ENCODE measurements at places on chromosomes 7 and 10.

GRCh38 chr7:476736-477360, 42.8 kb downstream of the PDGFA start:
- no peak for DNase-seq

GRCh38 chr7:2802101-2802500, 42.0 kb downstream of the GNA12 start:
- no peak for DNase-seq

DNA sequence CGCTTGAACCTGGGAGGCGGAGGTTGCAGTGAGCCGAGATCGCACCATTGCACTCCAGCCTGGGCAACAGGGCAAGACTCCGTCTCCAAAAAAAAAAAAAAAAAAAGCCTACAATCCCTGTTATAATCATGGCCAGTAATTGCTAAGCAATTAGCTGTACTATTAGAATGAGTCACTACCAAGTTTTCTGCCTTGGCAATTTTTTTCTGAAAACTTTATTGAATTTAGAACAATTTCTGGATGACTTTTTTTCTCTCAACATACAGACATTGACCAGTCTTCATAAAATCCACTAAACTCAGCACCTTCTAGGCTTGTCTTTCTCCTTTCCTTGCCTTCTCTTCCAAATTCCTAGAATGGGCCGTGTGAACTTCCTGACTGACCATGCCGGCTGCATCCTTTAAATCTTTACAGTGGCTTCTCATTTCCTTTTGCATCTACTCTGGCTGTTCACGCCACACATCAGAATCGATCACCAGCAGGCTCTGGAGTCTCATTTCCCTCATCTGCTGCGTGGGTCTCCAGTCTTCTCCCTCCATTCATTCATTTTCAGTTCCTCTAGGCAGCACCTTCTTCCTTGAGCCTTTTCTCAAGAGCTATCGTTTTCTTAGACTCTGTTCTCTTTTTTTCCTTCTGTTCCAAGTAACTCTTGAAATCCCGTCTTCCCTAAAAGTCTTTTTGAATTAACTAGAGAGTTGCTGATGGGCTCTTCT, 107.9 kb downstream of the KAT6B start:
- no peak for DNase-seq

GRCh38 chr10:43968076-43968475, 319.4 kb upstream of the ZNF32 start:
- no peak for DNase-seq

DNA sequence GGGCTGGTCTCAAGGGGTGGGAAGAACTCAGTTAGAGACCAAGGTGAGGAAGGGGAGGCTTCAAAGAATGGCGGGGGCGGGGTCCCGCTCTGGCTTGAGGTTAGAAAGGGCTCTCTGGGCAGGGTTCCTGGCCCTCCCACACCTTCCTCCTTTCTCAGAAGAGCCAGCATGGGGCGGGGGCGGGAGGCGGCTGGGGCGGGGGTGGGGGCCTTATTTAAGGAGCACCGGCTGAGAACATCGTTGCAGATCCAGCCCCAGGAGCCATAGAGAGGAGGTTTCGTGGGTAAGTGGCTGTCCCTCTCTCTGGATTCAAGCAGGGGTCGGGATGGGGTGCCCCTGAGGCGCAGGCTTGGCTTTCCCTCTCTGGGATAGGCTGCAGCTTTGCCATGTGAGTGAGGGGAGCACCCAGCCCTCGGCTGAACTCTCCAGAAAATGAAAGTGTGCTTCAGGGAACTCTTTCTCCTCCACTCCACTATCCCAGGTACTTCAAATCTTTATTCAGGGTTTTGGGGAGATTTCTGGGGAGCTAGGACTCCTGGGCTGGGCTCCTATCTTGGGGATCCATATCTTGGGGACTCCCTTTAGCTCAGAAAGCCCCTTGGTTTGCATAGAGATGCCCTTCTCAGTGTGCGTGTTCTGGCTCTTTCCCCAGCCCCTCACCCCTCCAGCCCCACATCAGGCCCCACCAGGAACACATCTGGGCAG, 3.3 kb upstream of the CUEDC2 start:
- DNase-seq: no peak

GRCh38 chr7:155988416-155988815, 176.2 kb upstream of the SHH start:
- DNase-seq: no peak

GRCh38 chr10:52621635-52622079, 150.9 kb downstream of the MBL2 start:
- DNase-seq: no peak

GRCh38 chr10:74743401-74743800, 83.0 kb upstream of the KAT6B start:
- DNase-seq: no peak

- no peak for DNase-seq
These were observed 1.1 kb upstream of the PRLHR start for GRCh38 chr10:118596426-118597124.

- no peak for DNase-seq
These were observed 562.0 kb upstream of the SEMA3D start for GRCh38 chr7:85748861-85749260.

- peak; percentile 50 for DNase-seq
These were observed 625 bp downstream of the RP9 start for GRCh38 chr7:33108554-33109004.

DNA sequence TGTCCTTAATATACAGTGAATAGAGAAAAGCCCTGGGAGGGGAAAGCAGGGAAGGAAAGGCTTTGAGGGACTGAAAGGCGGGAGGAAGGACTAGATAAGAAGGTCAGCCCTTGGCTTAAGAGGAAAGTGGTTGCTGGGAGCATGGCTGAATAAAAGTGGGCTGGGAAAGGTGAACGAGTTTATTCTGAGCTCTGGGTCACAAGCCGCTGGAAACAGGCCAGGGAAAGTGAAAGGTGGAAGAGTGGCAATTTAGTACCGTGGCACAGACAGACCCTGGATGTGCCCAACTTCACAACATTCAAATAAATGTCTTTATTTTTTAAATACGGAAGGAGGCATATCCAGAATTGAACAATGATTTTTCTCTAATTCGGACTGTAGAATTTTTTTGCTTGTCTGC, 39.7 kb downstream of the TAC1 start:
- DNase-seq: no peak

GRCh38 chr10:121959671-121960070, 15.3 kb downstream of the NSMCE4A start:
- no peak for DNase-seq

GRCh38 chr7:149248777-149249176, 9.3 kb downstream of the ZNF212 start:
- no peak for DNase-seq

- no peak for DNase-seq
These were observed 413.8 kb upstream of the FOXK1 start for GRCh38 chr7:4268040-4268965.

DNA sequence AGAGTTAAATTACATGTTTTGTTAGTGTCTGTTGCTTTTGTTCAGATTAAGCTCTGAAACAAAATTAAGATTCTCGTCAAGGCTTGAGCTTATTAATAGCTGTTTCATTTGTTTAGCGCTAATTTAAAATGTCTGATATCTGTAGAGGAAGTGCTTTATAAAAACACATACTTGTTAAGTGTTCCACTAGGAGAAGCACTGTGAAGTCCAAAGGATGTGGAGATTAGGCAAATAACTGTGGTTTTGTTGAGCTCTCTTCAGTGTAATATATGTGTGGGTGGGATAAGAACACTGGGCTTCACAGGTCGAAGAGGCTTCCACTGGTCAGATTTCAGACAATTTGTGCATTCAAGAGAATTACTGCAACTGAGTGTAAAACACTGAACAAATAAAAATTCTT, 242.0 kb downstream of the AUTS2 start:
- DNase-seq: no peak

DNA sequence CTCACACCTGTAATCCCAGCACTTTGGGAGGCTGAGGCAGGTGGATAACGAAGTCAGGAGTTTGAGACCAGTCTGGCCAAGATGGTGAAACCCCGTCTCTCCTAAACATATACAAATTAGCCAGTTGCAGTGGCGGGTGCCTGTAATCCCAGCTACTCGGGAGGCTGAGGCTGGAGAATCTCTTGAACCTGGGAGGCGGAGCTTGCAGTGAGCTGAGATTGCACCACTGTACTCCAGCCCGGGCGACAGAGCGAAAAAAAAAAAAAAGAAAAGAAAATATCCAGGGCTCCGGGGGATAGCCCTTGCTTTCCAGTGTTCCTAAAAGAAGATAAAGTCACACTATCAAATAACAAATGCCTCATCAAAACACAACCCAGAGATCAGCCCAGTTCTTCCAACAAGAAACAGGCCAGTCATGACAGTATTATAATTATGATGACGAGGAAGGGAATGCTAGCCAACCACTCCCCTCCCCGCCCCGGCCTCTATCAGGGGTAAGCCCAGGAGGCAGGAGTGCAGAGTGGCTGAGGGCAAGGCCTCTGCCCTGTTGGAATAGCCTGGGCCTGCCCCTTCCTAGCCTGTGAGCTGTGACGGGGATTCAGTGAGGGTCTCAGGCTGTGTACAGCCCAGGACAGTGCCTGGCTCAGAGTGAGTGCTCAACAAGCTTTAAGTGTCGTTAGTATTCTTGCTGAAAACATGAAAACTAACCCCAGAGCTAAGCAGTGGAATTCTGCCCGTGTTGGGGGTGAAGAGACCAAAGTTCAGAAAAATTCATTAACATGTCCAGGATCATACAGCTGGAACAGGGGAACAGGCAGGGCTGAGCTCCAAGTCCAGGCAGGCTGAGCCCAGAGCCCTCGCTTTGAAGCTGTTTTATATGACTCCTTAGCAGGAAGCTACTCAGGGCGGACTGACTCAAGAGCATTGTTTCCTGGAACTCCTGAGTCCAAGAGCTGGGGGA, 54.3 kb downstream of the FAM241B start:
- DNase-seq: no peak

DNA sequence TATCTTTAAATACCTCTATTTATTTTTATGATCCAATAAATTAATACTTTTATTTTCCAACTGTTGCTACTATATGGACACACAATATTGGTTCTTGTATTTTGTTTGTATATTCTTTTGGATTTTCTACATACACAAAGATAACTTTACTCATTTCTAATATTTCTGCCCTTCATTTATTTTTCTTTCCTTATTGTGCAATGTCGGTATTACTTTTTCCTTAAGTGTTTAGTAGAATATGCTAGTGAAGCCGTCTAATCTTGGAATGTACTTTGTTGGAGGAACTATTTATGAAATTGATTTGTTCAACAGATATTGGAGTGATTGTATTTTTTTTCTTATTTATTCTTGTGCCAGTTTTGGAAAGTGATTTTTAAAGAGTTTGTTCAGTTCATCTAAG, 94.0 kb downstream of the ORC5 start:
- DNase-seq: no peak

GRCh38 chr10:85919491-85920021, 447.0 kb downstream of the GRID1 start:
- no peak for DNase-seq

DNA sequence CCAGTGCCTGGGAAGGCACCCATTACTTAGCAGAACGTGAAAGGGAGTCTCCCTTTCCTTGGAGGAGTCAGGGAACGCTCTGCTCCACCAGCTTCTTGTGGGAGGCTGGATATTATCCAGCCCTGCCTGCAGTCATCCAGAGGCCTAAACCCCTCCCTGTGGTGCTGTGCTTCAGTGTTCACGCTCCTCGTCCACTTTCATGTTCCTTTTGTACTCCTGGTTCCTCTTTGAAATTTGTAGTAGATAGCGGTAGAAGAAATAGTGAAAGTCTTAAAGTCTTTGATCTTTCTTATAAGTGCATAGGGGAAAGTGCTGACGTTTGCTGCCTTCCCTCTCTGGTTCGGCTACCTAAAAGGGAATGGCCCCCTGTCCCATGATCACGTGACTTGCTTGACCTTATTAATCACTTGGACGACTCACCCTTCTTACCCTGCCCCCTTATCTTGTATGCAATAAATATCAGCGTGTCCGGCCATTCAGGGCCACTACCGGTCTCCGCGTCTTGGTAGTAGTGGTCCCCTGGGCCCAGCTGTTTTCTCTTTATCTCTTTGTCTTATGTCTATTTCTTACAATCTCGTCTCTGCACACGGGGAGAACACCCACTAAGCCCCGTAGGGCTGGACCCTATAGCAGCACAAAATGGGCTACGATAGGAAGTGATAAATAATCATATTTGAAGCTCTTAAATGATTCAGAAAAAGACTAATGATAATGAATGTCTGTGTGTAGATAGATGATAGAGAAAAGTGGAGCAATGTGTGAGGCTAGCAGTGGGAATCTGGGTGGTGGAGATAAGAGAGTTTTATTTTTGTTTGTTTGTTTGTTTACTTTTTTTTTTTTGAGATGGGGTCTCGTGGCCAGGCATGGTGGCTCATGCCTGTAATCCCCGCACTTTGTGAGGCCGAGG, 5.8 kb upstream of the ESYT2 start:
- DNase-seq: no peak
